ENCODE measurements at places on chromosomes 7 and 10.

GRCh38 chr10:92150823-92151222 is 140.1 kb downstream of the CPEB3 start:
- DNase-seq: no peak

DNA sequence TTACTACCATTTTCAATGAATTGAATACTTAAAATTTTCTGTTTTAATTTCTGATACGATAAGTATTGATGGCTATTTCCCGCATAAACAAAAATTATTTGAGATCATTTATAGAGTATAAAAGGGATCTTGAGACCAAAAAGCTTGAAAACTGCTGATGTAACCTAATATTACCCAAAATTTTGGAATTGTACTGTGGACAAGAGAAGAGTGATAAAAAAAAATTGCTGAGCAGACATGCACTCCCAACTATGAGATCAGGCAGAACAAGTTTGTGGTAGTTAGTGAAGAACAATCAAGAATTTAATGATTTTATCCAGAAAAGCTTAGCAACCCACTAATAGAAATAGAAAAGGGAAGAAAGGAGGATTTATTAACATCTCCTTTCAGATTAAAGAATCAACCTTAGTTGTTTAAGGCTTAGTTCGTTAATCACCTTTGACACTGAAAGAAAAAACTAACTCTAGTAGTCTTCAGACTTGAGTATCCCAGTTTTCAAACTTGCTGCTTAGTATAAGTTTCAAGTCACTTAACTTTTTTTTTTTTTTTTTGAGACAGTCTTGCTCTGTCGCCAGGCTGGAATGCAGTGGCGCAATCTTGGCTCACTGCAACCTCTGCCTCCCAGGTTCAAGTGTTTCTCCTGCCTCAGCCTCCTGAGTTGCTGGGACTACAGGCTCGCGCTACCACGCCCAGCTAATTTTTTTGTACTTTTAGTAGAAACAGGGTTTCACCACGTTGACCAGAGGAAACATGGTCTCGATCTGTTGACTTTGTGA is 50.6 kb upstream of the ZC3HAV1 start:
- DNase-seq: no peak

DNA sequence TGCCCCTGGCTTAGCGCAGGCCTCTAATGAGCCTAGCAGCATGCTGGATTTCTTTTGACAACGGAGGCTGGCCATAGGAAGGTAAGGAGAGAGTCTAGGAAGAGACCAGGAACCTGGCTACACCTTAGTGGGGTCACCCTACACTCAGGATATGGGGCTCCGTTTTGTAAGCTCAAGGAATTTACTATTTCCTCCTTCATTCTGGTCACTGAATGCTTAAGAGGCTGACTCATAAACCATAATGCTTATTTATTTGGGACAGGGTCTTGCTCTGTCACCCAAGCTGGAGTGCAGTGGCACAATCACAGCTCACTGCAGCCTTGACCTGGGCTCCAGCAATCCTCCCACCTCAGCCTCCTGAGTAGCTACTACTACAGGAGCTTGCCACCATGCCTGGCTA is 38.4 kb downstream of the CARD11 start:
- DNase-seq: no peak

DNA sequence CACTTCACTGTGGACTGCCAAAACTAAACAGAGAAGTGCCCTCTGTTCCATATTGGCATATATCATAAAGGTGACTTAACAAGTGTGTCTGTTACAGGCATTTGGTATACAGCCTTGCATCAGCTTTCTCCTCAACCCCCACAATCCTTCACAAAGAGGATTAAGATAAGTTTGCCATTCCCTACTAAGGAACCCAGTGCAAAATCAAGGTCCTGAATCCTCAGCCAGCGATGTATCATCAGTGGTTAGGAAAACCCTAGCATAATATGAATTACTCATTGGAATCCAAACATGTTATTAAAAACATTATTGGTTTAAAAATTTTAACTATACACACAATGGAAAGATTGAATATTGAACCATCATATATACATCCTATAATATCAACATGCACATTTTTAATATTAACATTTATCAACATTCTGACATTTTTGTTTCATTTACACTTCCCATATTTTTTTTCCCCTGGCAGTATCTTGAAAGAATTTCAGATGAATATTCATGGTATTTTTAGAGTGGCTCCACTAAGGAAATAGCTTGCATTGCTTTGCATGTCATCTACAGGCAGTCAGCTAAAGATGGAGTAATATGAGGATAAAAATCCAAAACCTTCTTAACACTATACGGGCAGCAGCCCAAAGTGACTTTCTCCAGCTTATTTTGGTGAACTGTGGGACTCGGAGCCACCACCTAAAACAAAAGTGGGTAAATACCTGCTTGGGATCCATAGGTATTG is 215.6 kb upstream of the CHRM2 start:
- DNase-seq: no peak
